Kasumi-1 (cell line): ENCODE measurements at places on chromosomes 7 and 10.

DNA sequence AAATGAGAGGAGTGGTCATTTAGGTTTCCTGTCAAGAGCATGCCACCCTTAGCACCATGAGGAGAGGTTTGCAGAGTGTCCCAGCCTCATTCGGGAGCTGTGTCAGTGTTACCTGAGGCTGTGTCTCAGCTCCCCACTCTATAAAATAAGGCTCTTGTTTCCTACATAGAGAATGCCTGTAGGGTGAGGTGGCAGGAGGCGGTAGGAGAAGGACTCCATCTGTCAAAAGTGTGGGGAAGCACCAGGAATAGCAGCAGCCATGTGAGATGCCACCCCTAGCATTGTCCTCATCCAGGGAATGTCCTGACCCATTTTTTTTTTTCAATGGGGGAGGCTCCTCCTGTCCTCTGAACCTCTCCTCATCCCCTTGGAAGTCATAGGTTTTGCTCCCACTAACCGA is 451.2 kb downstream of the PLXNA4 start:
- no peak for DNase-seq

GRCh38 chr10:130547368-130547767 is 411.2 kb downstream of the GLRX3 start:
- DNase-seq, result no peak

- no peak for DNase-seq
Measured at GRCh38 chr10:10865303-10865702, 152.4 kb upstream of the CELF2 start.

DNA sequence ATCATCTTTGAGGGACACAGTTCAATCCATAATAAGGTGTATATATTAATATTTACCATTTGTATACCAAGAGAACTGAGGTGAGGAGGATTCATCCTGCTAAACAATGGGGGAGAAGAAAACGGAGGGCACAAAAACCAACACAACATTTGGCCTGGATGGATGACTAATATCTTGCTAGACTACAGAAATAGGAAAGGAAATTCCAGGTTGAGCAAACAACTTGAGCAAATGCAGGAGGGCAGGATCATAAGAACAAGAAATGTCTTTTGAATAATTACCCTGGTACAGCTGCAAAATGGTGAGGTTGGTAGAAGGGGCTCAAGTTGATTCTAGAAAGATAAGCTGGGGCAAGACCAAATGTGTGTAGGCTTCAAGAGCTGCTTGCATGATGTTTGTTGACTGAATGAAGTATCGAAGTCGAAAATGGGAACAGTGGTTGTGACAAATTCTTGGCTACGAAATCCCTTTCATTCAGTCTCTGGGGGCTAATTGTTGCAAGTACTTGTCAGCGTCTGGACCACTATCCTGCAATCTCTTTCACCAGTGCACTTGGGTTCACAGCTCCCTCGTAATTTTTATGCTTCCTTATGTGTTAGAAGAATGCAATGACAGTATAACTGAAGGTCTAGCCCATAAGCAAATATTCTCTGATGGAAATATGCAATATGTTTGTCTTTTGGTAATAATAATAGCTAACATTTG is 176.2 kb downstream of the PTEN start:
- DNase-seq, result no peak

- DNase-seq, result peak; percentile 9
Measured at GRCh38 chr10:89156161-89156835, 50.8 kb downstream of the CH25H start.

- DNase-seq, result no peak
Measured at GRCh38 chr10:128156999-128157755, 31.0 kb upstream of the MKI67 start.

DNA sequence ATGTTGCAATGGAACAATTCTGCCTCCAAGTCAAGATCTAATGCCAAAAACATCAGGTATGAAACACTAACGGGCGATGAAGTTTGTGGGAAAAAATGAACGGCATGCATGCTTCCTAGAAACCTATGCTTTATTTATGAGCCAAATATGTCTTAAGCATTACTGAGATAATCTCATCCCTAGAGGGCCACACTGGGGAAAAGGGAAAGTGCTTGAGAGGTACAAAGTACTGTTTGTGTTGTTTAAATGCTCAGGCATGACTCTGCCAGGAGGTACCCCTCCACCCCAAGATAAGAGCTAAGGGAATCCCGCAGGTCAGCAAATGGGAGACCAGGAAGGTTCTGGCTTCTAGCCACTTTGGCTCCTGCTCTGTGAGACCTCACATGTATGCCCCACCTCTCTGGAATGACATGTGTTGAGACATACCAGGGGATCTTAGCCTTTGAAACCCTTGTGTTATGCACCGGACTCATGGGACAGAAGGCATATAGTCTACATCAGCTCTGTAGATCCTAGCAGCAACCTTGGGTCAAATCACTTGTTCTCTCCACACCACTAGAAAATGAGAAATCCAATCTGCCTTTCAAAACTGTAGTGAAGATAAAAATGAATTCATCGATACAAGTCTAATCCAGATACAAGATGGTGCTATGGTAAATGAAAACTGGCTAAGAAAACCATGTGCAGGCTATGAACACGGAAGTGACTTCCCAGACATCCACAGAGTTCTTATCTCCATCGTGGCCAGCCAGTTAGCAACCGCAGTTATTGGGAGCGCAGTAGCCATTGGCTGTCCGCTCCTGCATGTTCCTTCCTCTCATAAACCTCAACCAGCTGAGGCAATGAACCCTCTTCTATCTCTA is 61.0 kb downstream of the CREB3L2 start:
- no peak for DNase-seq

- DNase-seq, result no peak
Measured at GRCh38 chr10:88618496-88618895, 31.9 kb downstream of the LIPJ start.

DNA sequence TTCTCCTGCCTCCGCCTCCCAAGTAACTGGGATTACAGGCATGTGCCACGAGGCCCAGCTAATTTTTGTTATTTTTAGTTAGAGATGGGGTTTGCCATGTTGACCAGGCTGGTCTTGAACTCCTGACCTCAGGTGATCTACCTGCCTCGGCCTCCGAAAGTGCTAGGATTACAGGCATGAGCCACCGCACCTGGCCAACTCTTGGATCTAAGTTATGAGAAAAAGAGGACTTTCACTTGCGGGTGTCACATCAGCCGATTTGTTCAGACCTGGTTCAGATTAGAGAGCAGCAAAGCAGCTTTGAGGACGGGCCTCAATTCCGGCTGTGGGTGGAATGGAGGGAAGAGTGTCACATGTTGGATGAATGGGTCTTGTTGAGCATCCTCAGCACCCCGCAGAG is 61.0 kb upstream of the FGFR2 start:
- DNase-seq, result no peak

GRCh38 chr7:16874066-16874465 is 7.7 kb downstream of the AGR3 start:
- no peak for DNase-seq

DNA sequence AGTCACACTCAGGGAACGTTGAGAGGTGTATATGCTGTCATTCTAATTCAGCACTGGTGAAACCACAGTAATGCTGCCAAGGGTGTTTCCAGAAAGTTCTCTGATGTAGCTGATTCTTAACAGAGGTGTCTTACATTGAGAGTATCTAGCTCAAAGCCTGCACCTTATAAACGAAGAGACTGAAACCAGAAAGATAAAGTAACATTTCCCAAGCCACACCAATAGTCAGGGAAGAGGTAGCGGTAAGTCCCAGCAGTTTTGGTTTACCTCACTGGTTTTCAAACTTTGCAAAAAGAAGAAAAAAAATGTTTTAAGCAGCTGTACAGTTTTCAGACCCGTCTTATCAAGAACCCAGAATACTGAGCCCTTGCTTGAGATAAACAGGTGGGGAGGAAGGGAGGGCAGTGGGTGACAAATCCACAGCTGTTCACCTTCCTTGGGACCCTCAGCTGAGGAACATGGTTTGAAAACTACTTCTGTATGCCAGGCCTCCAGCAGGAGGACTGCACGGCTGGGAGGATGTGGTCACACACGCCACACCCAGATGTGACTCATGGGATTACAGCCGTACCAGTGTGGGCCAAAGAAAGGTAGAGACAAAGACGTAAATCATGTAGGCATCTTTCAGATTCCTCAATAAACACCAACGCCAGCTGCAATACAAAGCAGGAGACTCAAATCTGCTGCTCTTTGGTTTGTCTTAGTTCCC is 63.9 kb upstream of the GSDME start:
- DNase-seq, result peak; percentile 84

- no peak for DNase-seq
Measured at GRCh38 chr10:129035052-129035827, 431.8 kb upstream of the MGMT start.

DNA sequence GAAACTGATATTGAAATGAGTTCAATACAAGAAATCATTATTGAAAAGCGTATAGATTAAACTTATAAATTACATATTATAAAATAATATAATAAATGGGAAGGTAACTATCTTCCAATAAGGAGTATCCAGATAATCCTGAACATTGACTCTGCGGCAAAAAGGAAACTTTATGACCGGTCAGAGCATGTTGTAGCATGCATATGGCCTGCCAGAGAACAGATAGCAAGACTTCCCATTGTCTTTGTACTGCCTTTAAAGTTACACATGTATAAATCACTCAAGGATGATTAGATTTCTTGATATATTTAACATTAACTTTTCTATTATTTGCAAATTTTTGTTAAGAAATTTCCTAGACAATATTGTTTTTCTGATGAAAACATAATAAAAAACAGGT is 56.2 kb upstream of the ETV1 start:
- no peak for DNase-seq

DNA sequence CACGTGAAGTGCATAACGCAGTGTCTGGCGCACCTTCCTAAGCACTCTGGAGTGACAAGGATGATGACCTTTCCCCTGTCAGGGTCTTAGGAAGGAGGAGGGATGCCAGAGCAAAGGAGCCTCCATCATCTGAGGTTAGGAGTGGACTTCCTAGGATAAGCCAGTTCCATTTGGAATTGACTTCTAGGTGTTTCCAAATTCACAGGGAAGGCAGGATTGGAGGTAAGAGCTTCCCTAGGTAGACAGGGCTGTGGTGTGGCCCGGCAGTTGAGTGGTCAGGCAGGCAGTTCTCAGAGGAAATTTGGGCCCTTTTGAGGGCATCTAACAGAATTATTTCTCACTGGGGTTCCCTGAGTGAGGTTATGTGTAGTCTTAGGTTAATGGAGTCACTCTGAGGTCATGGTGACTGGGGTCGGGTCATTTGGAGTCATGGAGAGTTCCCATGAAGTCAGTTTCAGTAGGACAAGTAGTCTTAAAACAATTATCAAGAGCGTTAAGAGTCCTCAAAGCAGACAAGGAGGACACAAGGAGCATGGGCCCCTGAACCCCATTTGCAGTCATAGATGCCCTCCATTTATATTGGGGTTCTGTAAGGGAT is 8.2 kb downstream of the PPIF start:
- DNase-seq, result no peak

- DNase-seq, result no peak
Measured at GRCh38 chr7:64614812-64615211, 51.1 kb upstream of the ZNF107 start.

DNA sequence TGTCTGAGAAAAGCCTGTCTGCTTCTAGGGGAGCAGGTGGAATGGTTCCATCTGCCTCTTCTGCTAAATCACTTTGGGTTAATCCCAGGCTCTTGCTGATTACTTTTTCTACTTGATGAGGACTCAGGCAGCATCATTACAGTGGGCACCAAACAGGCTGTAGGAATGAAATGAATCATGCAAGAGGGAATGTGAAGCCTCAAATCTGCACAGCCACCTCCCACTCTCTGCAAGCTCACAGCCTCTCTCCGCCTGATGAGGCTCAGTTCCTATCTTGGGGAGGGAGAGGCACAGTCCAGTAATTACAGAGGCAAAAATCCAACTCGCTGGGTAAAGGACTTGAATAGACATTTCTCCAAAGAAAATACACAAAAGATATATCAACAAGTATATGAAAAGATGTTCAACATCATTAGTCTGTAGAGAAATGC is 34.0 kb downstream of the HSPA12A start:
- no peak for DNase-seq

DNA sequence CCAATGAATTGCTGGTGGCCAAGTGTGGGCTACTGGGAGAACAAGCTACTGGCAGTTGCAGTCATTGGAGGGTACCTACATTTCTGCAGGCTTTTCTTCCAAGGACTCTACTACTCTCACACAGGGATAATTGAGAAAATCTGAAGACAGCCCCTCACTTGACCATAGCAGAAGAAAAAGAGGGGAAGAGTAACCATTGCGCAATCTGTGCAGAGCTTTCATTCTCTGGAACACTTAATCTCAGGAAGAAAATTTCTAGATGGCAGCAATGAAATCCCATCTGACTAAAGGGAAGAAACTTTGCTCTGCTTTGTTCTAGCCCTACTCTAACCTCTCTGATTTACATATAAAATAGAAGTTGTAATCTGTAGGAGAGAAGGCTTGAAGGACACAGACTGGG is 1239.6 kb upstream of the SORCS1 start:
- no peak for DNase-seq

DNA sequence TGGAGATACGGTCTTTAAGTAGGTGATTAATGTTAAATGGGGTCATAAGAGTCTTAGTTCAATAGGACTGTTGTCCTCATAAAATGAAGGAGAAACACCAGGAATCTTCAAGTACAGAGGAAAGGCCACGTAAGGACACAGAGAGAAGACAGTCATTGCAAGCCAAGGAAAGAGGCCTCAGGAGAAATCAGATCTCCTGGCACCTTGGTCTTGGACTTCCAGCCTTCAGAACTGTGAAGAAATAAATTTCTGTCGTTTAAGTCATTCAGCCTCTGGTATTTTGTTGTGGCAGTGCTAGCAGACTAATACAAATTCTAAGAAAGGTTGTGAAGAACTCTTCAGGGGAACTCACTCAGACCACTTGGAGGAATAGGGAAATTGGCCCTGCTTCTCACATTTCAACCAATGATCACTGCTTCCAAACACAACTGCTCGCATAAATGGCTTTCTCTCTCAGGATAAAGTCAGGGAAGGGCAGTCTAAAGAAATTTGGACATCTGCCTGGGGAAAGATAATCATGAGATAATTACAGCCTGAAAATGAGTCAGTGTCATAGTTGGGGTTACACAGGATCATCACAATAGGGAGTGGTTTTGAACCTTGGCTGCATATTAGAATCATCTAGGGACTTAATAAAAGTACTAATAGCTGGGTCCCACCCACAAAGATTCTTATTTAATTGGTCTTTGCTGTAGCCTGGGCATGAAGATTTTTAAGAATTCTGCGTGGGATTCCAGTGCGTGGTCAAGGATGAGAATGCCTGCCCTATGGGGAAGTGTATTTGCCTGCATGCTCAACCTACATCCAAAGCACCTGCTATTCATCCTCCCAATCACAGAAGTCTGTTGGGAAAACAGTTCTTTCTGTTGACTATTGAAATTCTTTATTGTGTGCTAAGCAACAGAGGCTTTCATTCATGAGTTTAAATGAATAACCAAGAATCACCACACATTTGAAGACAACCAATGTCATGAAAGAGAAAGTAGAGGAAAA is 310.6 kb upstream of the PLXDC2 start:
- DNase-seq, result no peak

- no peak for DNase-seq
Measured at GRCh38 chr7:102120666-102121195, 165.9 kb upstream of the SH2B2 start.
